ENCODE measurements at places on chromosomes 2 and 18. TPM values are rescaled to one million over a fixed set of nuclear protein-coding genes. Genes with fewer than 3 reads are reported as not detected.

DNA sequence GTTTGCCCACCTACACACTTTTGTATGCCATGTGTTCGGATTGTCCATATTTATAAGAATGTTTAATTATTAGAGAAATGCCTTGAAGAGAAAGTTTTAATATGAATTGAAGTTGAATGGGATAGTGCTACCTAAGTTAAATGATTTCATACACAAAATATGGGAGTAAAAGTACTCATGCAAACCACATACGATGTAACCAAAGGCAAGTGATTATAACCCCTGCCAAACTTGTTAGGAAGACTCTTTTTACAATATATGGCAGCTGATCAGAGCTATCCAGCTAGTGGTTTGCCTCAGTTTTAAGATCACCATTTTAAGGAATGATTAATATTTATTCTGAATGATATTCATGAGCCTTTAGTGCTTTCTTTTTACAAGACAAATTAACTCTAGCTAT is 106.7 kb downstream of the MYO1B start:
- H3K27ac ChIP-seq = no peak overlapping the region
- no peak overlapping the region for H3K4me3 ChIP-seq
- no peak for DNase-seq
- H3K27me3 ChIP-seq = no peaks in the 10 kb centered on the region
- H3K36me3 ChIP-seq = no peaks in the 10 kb centered on the region
- peaks cover 12% of the 10 kb centered on the region for H3K4me1 ChIP-seq

DNA sequence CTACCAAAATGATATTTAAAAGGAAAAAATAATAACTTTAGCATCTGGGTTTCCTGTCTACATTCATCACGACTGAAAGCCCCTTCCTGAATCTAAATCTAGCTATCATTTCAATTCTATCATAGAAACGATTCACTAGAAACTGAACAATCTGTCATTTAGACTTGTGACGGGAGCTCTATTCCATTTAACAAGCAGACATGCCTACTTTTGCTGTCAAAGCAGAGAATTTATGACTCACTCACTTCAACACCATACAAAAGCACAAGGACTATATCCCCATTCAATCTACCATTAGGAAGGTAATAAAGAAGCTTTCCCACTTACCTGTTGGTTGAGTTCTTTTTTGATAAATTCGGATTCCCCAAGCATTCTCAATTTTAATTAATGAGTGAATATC is 1072.3 kb downstream of the LRP1B start:
- no peaks in the 10 kb centered on the region for H3K27me3 ChIP-seq
- no peak for DNase-seq
- H3K4me1 ChIP-seq = no peaks in the 10 kb centered on the region
- no peak overlapping the region for H3K27ac ChIP-seq

DNA sequence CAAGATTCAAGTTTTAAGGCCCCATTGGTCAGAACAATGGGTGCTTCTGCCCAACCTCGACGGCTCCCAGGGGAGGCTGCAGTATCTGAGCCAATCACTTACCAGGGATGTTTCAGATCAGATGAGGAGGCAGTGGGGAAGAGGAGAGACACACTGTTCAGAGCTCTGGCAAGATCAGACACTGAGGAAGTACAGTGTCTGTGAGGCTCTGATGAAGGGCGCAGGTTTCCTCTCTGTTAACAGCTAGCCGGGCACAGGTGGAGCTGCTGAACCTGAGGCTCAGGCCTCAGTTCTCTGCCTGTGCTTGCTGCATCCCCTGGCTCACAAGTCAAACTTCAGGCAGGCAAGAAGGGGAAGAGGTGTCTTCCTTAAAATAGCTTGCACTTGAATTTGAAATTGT is 69.7 kb downstream of the TPO start:
- no peaks in the 10 kb centered on the region for H3K4me1 ChIP-seq
- H3K27ac ChIP-seq = no peak overlapping the region
- H3K4me3 ChIP-seq = no peak overlapping the region
- DNase-seq = no peak
- H3K27me3 ChIP-seq = no peaks in the 10 kb centered on the region
- H3K36me3 ChIP-seq = no peaks in the 10 kb centered on the region

- H3K4me3 ChIP-seq = no peak overlapping the region
- H3K4me1 ChIP-seq = peaks cover under 1% of the 10 kb centered on the region
- no peak for DNase-seq
- no peak overlapping the region for H3K27ac ChIP-seq
Measured at GRCh38 chr2:46836295-46837111, 79.1 kb downstream of the MCFD2 start.

The SERPINB2 gene
- total RNA-seq = not detected

The SNTG2 gene
- 1.4 TPM for total RNA-seq
